ENCODE measurements at places on chromosomes 3 and 15.

- no peak for DNase-seq
These were observed 2.7 kb downstream of the RYR3 start for GRCh38 chr15:33313491-33313890.

GRCh38 chr15:47035475-47036406, 681.6 kb upstream of the SEMA6D start:
- DNase-seq = no peak

GRCh38 chr3:184523825-184524615, 37.6 kb upstream of the EPHB3 start:
- no peak for DNase-seq

- DNase-seq = no peak
These were observed 12.4 kb upstream of the CEP152 start for GRCh38 chr15:48823237-48823636.

- DNase-seq = no peak
These were observed 94.0 kb upstream of the THBS1 start for GRCh38 chr15:39486621-39487457.

GRCh38 chr3:182716114-182716688, 77.1 kb upstream of the ATP11B start:
- no peak for DNase-seq

GRCh38 chr3:46895761-46896160, 18.2 kb downstream of the PTH1R start:
- DNase-seq = no peak

DNA sequence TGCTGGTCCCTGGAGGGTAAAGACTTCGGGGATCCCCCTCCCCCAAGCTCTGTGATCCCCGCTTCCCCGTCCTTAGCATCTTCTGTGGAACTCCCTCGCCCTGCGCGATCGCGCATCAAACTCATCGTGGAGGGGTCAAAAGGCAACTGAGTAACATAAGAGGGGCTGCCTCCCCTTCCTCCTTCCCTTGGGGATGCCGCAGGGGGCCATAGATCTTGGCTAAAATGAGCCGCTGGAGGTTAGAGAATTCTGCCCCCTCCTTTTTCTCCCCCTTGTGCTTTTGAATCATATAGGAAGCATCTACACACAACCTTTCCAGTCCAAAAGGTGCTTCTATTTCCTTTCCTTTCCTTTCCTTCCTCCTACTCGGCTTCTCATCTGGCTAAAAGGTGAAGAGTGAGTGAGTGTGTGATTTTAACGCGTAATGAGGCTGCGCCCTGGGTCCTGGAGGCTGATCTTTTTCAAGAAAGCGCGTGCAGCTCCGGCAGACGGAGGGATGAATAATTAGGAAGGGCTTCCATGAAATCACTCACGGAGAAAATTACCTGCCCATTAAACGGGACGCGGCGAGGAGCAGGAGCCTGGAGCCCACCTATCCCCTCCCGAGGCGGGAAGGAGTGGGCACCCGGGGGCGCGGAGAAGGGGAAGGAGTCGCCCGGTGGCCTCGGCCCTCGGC, 831 bp upstream of the ROBO2 start:
- DNase-seq = no peak

GRCh38 chr3:133490468-133491351, 82.8 kb upstream of the CDV3 start:
- DNase-seq = no peak

DNA sequence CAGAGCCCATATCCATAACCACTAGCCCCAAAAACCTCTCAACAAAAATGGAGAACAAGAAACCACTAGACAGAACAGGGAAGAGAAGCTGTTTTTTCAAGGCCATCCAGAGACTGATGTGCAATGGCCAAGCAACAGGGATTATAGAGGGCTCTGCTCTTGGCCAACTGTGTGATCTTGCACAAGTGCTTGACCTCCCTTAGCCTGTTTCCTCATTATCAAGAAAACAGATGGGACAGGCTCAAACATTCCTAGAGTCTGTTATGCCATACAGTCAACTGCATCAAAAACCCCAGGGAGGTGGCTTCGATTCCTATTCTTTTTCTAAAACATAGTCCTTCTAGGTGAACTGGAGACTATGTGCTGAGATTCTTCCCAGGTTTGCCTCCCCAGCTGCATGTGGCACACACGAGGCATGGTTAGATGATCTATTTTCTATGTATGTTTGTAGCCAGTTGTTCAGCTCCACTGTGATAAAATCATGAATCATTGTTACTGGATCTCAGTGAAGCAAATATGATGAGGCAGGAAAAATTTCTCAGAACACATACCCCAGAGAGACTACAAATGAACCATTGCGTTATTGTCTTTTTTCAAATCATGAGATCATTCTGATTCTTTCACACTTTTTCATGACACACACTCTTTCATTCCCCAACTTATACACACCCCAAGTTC, 132.9 kb upstream of the TGFBR2 start:
- peak; percentile 65 for DNase-seq

- peak; percentile 22 for DNase-seq
These were observed 80.2 kb downstream of the BFSP2 start for GRCh38 chr3:133479895-133480669.

- DNase-seq = no peak
These were observed 665 bp downstream of the FRMD4B start for GRCh38 chr3:69385123-69385722.

- DNase-seq = no peak
These were observed 97.7 kb downstream of the RPL39L start for GRCh38 chr3:187041362-187042307.

DNA sequence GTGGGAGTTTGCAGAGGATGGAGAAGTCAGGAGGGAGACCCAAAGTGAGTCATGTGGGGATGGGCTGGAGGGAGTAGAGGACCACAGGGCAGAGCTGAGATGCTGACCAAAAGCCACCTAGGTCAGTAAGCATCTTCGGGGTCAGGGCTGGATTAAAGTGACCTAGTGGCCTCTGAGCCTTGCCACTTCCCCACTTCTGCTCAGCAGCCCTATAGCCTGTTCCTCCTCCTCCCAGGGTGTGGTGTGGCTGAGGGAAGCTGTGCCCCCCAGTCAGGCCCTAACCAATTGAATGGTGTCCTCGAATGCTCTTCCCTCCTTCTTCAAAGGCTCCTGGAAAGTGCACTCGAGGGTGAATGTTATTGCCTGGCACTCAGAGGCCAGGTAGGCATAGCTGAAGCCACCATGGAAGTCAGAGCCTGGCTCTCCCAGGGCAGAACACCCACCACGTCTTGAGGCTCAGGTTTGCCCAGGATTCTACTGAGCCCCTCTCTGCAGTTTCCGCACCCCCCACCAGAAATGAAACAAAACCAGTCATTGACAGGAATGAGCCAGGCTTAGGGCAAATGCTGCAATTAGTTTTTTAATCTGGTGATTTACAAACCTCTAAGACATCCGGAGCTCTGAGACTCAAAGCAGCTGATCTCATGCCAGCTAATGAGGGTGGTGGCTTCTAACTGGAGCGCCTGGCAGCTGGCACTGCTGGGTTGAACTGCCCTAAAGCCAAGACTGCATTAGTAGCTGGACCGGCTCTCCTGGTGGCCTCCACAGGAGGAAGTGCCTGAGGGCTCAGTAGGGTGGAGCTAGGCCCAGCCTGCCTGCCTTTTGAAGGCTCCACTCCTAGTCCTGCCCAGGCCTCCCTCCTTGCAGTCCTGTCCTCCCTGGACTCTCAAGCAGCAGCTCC, 26.0 kb upstream of the VIPR1 start:
- peak; percentile 50 for DNase-seq

- DNase-seq = no peak
These were observed 89.5 kb downstream of the CPN2 start for GRCh38 chr3:194261581-194262063.

DNA sequence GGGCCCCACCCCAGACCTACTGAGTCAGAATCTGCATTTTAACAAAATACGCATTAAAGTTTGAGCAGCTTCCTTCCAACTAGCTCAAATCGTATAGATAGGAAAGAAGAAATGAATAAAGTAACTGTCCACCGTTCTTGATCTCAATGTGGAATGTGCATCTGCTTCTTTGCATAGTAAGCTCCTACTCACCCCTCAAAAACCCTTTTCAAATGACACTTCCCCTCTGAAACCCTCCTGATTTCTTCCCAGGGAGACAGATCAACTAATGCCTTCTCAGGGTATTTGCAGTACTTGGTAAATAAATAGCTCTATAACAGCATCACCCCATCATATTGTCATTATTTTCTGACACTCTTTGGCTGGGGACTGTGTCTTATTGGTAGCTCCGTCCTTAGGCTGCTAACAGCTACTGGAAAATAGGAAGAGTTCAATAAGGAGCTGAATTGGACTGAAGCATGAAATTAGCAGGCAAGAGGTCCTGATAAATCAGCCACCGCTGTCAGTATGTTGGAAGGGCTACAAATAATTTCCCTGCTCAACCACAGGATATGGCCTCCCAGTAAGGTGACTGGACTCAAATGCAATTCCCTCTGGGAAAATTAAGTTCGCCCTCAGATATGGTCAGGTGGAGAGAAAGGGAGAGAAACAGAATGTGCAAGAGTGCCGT, 10.2 kb downstream of the OXTR start:
- no peak for DNase-seq

GRCh38 chr15:53808058-53808706, 48.7 kb upstream of the WDR72 start:
- no peak for DNase-seq

- no peak for DNase-seq
These were observed 158.0 kb downstream of the RYR3 start for GRCh38 chr15:33468740-33469139.

GRCh38 chr3:183328823-183329222, 75.8 kb downstream of the B3GNT5 start:
- DNase-seq = no peak

GRCh38 chr3:36653095-36653494, 111.3 kb downstream of the DCLK3 start:
- no peak for DNase-seq

GRCh38 chr15:58438956-58439355, 7.2 kb downstream of the LIPC start:
- DNase-seq = peak; percentile 46

DNA sequence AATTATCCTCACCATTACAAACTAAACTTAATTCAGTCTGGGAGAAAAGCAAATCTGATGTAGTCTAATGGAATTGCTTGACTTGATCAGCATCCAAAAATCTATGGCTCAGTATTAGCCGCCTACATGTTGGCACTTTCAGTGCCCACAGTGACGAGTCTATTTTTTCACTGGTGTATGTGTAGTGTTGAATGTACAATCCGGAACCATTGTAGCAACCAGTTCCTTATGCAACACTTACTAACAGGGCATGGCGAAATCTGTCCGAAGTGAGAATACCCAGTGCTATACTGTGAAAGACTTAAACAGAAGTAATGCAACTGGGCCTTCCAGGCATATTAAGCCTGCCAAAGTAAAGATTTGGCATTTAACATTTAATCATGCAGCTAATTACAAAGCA, 18.6 kb downstream of the LRRN1 start:
- no peak for DNase-seq

- no peak for DNase-seq
These were observed 130.4 kb downstream of the PPM1L start for GRCh38 chr3:160886421-160886820.

DNA sequence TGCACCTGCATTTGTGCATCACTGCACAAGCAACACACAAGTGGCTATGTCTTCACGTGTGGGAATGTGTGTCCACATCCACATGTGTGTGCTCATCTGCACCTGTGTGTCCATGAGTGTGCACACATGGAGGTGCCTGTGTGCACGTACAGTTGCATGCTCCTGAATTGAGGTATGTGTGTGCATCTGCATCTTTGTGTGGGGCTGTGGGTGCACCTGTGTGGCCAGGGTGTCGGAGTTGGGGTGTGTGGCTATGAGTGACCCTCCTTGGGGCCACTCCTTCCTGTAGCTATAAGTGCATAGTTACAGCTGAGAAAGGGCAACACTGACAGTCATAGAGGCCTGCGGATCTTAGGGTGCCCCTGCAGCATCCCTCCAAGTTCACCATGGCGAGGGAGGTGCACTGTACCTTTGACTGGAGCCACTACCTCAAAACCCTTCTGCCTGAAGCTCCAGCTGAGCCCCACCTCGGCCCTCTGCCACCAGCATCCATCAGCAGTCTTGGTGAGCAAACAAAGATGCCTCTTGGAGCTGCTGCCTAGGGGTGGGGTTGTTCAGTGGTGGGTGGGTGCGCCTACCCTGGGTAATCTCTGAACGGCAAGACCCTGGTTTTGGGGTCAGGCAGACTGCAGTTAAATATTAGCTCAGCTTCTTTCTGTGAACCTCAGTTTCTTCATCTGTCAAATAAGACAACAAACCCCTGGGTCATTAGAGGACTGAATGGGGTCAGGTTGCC, 5.2 kb upstream of the HHATL start:
- no peak for DNase-seq

GRCh38 chr15:71549091-71549490, 261.3 kb upstream of the NR2E3 start:
- no peak for DNase-seq

- no peak for DNase-seq
These were observed 20.2 kb downstream of the TMEM39A start for GRCh38 chr3:119443179-119443578.

- no peak for DNase-seq
These were observed 7.8 kb downstream of the DCBLD2 start for GRCh38 chr3:98893740-98894139.
